ENCODE measurements at places on chromosomes 3 and 15.

GRCh38 chr15:39504808-39505207, 76.1 kb upstream of the THBS1 start:
- peak; percentile 93 for DNase-seq

- no peak for DNase-seq
Measured at GRCh38 chr3:120286465-120286864, 1.4 kb upstream of the GPR156 start.

DNA sequence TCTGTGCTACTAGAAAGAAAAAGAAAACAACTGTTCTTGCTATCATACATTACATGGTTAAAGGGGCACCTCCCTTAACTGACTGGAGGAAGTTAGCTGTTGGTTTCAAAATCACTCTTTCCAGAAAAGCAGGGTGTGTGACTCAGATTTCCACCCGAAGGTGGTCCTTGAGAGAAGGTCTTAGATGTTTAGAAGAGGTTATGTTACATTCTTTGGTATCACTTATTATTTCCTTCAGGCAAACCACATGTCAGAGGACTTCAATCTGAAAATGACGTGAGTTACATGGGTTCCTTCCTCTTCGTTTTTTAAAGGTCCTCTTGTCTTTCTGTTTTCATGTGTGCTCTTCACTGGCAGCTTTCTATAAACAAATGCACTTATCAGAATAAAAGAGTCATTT, 307.9 kb upstream of the CBLB start:
- peak; percentile 11 for DNase-seq

DNA sequence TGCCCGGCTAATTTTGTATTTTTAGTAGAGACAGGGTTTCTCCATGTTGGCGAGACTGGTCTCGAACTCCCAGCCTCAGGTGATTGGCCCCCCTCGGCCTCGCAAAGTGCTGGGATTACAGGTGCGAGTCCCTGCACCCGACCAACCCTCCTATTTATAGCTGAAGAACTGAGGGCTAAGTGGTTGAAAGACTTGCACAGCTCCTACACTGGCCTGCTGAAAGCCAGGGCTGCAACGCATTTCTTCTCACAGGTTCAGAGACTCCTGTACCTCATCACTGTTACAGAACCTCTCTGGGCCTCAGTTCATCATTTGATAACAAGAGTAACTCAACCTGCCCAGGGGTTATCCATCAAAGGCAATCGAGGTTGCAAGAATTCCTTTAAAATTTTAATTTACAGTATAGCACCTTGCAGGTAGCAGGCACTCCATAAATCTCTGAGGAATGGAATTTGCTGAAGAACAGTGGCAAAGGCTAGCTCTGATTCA, 626.5 kb upstream of the TBL1XR1 start:
- no peak for DNase-seq

DNA sequence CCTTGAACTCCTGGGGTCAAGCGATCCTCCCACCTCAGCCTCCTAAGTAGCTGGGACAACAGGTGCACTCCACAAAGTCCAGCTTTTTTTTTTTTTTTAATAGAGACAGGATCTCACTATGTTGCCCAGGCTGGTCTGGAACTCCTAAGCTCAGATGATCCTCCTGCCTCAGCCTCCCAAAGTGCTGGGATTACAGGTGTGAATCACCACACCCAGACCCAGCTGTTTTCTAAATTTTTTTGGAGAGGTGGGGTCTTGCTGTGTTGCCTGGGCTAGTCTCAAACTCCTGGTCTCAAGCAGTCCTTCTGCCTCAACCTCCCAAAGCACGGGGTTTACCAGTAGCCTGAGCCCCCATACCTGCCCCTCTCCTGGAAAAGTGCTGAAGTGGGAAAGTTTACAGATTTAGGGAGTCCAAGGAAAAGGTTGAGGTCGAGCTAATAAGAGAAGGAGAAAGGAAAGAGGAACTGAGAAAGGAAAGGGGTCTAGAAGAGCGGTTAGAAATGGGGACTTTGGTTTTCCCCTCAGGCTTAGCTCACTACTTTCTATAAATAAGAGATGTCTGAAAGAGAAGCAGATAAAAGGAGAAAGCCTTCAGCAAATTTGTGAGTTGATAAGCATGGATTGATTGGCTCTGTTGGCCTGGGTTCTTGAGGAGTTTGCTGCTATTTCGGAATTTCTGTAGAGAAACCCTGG, 23.6 kb downstream of the UBE2E1 start:
- DNase-seq, result no peak

GRCh38 chr3:100246999-100247398, 13.8 kb upstream of the TBC1D23 start:
- no peak for DNase-seq

Data from M059J (cell line).